Neuronal stem cell (in vitro differentiated cells): ENCODE measurements at places on chromosomes 5 and 9.

DNA sequence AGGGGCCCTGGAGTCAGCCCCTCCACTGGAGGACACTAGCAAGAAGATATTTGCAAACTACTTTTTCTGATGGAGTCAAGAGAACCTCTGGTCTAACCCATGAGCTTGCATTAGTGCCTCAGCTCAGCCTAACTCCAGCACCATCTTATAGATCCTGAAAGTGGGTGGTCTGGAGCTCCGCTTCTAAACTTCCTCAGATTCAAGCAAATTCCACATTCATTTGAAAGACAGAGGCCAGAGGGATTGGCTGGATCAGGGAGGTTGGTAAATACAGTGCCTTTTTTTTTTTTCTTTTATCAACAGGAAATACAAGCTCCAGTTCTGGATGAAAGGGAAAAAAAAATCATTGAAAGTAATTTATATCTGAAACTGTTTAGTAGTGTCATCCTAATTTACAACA, 99.9 kb downstream of the ENC1 start:
- DNase-seq: no peak

DNA sequence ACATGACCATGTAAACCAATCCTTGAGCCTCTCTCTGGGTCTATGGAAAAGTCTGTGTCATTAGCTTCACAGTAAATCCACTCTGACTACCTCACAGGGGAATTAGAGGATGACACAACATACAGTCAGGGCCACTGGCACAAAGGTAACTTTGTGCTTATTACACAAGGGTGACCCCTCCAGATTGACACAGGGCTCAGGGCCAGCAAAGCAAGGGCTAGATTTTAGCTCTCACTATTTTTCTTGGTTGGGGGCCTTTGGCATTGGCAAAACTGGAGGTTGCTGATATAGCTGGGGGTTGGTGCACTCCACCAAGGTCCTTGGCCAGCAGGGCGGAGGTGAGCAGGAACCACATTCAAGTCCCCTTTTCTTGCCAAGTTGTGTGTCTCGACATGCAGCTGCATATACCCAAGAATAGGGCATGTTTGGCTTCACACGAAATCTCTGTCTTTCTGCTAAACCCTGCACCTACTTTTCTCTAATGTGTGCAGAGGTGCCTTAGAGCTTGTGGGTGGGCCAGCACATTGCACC, 15.2 kb upstream of the OSMR start:
- DNase-seq: no peak

DNA sequence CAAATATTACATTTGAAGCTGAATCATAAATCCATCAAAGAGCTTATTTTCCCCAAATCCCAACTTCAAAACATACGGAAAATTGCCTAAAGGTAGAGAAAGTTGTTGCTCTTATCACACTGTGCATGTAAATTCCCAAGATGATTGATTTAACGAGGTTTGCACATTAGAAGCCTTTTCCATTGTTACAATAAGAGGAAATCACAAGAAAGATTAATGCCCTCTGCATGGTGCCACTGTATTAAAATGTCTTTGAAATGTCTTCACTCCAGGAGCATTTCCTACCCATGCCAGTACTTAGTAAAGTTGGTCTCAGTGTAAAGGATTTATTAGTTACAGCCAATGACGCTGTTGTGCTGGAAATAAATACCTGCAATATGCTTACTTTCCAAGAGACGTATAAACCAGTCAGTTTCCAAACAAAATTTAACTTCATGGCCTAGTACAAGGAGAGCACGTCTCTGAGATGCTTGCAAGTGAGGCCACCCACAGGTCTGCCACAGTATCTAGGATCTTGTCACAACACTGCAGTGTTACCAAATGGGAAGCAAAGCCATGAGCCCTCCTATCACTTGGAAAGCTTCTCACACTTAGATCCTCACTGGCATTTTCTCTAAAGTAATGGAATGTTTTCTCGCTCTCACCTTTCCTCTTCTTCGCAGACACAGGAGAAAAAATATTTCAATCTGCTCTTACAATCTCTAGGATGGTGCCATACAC, 112.4 kb downstream of the CETN3 start:
- DNase-seq: no peak

DNA sequence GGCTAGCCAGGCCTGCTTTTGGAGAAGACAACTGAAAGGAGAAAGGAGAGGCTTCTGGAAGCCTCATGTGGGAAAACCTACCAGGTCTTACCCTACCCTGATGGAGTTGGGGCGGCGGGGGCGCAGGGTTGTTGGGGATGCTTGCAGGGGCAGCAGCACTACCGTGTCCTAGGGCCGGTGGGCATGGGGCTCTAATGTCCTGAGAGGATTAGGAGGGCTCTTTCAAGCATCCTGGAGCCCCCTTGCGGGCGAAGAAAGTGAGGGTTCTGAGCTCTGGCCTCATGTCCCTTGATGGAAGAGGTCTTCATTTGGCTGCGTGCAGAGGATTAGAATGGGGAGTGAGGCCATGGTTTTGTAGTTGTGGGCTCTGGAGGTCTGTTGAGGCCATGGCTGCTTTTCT, 86.9 kb upstream of the PITX1 start:
- DNase-seq: peak; percentile 14

DNA sequence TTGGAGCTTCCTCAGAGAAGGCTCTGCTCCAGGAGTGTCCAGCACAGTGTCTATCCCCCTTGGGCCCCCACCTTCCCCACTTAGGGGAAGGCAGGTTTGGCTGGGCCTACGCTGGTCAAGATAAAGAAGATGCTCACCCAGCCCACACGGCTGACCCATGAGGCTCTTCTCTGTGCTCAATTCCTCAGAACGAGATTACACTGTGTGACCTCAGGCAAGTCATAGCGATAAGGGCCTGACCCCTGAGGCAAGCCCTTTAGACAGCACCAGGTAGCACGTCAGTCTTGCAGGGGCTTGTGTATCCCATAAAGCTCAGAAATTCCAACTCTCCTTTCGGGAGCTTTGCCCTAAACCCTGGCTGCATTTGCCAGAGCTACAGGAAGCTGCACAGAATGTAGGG, 32.6 kb downstream of the CORO2A start:
- DNase-seq: no peak

DNA sequence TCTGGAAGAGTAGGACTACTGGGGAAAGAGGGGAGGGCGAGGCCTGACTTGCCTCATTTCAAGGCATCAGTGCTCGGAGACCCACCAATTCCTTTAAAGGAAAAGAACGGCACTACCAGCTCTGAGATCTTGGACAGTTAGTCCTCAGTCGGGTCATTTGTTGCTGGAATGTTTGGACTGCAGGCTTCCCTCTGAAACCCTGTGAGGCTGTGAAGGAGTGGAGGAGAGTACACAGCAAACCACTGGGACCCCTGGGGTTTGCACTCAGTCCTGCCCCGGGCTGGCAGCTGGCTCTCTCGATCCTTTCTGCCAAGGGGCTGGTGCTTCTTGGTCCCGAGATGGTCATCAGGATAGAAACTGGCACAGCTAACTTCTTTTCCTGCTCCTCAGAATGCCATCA, 194.5 kb downstream of the TRIO start:
- DNase-seq: no peak

DNA sequence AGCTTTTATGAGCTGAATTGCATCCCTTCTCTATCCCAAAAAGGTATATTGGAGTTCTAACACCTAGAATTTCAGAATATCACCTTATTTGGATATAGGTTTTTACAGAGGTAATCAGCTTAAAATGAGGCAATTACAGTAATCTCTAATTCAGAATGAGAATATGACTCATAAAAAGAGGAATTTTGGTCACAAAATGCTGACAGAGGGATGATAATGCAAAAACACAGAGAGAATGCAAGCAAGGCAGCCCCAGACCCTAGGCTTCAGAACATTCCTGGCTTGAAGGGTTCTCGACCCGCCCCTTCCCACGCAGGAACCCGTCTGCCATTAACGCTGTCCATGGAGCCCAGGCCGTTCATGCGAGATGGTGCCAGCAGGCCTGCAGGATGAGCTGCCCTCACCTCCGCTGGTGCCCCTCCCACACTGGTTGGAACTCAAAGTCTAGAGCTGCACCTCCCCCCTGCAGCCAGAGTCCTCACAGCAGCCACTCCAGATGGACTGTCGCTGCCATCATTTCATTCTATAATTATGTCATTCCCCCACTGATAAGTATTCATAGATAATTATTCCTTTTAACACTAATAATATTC, 1173.4 kb upstream of the ACO1 start:
- no peak for DNase-seq
